ENCODE measurements at places on chromosomes 13 and 19. TPM values are rescaled to one million over a fixed set of nuclear protein-coding genes. Genes with fewer than 3 reads are reported as not detected.

DAND5 gene
- 0.19 TPM for total RNA-seq

PRTN3 gene
- total RNA-seq: not detected

VSTM1 gene
- total RNA-seq: not detected

SLC17A7 gene
- 0.18 TPM for total RNA-seq

NCCRP1 gene
- total RNA-seq: 0.61 TPM

GARIN5A gene
- 8.3 TPM for total RNA-seq

MISP gene
- 0.18 TPM for total RNA-seq

C19orf33 gene
- 13.2 TPM for total RNA-seq

CGB8 gene
- not detected for total RNA-seq

SLC8A2 gene
- 2.1 TPM for total RNA-seq

- no peak for DNase-seq
These were observed 6.0 kb downstream of the PCDH8 start for GRCh38 chr13:52842441-52842840.

DNA sequence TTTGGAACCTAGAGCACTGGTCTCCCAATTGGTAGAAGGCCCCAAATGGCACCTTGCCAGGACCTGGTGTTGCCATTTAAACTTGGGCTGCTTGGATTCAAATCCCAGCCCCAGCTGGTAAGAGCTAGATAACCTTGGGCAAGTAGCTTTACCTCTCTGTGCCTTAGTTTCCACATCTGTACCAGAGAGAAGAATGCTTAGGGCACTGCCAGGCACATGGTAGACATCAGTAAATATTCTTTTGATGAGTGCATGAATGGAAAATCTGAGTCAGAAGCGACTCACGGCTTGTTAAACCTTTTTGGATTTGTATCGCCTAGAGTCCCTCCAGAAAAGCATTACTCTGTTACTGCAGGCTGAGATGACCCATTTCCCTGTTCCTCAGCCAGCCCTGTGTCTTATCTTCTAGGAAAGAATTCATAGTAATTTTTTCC lies 90.9 kb downstream of the SIPA1L3 start:
- no peak for DNase-seq

GRCh38 chr13:98448642-98448928 lies 128.3 kb downstream of the STK24 start:
- no peak for DNase-seq

GRCh38 chr19:35641515-35642151 lies at the start of gene ETV2:
Gene ETV2 (plus strand): TSS chr19:35641745. CDS start chr19:35642461, 716 bp downstream.
- DNase-seq: peak; percentile 80

DNA sequence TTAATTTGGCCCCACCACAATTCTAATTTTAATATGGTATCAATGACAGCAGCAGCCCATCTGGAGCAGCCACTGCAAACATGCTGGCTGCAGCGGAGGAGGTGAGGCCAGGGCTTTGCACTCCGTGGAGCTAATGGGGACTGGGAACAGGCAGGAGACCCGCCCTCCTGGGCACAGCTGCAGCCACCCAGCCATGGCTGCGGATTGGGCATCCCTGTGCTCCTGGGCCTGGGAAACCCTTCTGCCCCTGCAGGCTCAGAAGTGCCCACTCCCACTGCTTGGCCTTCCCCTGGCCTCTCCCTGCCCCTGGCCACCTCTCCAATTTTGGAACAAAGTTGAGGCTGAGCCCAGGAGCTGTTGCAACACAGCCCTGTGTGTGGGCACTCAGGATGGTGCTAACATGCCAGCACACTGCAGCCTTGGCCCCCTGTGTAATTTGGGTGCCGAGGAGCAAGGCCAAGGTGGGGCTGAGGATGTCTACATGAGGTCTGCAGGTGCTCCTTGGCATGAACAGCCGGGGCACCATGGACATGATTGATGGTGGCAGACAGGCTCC lies 123.6 kb downstream of the PCDH9 start:
- DNase-seq: no peak

DNA sequence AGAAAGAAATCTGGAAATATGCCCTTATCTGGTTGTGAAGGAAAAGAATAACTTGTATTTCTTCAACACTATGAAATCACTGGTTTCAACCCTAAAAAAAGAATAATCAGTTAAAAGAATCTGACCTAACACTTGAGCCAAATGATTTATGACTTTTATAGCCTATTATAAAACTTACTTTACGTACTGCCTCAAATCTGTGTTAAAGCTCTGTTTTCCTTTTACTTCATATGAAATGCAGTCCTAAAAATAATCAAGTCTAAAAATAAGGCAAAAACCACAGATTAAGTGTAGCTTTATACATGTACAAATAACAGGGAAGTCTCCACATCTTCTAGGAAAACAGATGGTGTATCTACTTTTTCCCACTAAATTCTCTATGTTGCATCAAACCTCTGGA lies 101.3 kb downstream of the VWA8 start:
- DNase-seq: no peak

DNA sequence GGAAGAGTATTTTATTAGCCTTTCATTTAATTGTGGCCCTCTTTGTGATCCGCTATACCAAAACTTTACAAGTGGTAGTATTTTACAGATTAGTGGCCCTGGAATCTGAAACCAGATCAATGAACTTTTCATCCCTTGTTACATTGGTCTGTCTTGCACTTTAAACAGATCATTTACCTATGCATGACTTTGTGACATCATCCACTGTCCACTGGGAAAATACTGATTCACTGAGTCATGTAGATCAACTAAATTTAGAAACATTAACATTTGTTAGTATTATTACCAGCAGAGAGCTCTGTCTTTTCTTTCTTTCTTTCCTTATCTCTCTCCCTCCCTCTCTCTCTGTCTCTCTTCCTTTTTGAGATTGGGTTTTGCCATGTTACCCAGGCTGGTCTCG lies 17.5 kb downstream of the PCDH8 start:
- no peak for DNase-seq

GRCh38 chr13:43298816-43299215 lies 275.4 kb downstream of the DNAJC15 start:
- no peak for DNase-seq

DNA sequence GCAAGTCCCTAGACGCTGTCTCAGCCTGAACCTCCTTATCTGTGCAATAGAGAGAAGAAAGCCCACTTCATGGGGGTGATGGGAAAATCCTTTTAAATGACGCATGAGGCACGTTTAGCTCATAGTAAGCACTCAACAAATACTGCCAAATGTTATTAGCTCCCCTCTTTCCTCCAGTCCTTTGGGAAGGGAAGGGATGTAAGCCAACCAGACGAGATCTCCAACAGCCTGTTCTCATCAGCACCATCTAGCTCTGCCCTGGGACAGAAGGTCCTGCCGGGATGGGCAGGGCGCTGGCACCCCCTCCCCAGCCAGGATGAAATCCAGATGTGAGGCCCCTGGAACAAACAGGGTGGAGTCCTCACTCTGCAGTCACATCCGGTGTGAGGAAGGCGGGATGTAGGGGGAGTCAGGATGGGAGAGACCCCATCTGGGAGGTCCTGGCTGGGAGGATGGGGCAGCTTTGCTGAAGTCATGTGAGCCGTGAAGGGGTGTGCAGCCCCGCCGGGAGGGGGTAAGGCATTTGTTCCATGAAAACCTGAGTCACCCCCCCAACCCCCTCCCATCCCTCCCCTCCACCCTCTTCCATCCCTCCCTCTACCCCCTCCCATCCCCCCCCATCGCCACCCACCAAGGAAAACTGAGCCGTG lies 4.6 kb downstream of the S1PR2 start:
- DNase-seq: no peak

GRCh38 chr13:51820016-51820597 lies 16.1 kb upstream of the DHRS12 start:
- no peak for DNase-seq

DNA sequence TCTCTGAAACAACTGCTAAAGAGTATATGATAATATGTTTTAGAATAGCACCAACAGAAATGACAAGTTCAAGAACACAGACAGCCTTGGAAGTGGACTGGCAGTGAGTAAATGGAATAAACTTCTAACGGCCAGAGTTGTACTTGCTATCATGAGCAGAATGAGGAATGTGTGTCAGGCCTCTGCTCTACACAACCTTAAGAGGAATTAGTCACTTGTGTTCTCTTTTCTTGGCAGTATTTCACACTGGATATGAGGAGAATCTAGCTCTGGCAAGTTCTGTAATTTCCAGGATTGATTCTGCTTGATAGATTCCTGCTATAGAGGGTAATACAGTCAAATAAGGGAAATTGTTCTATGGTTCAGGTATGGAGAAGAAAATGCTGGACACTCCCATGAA lies 757.3 kb downstream of the EFNB2 start:
- DNase-seq: no peak

DNA sequence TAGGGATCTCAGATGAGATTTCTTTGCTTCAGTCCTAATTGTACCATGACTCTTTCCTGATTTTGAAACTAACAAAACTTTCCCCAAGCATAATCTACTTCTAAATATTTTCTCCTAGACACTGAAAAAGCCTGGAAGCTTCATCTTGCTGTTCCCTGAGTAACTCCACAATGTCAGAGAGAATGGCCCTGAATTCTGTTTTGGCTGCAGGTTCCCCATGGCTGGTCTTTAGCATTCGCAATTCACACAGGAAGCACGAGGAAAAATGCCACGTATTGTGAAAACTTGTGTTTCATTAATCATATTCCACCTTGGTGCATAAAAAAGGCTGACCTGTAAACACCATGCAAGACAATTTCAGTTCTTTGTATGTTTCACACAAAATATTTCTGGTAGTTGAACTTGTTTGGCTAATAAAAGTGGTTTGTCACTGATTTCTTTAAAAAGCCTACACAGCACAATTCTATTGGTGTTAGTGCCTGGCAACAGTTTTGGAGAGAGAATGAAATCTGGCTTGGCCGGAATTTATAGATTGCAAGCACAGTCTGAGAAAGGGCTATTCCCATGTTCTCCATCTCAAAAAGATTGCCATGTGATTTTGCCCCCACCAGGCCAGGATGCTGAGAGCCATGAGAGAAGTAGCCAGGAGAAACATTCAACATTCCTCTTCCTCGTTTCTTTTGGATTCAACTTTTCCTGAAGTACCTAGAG lies 367.1 kb downstream of the NDFIP2 start:
- DNase-seq: no peak

GRCh38 chr19:55559684-55560083 lies 14.3 kb upstream of the SBK3 start:
- no peak for DNase-seq

- DNase-seq: no peak
These were observed 610.7 kb downstream of the SLITRK5 start for GRCh38 chr13:88281841-88282240.

GRCh38 chr13:68124437-68125086 lies 894.4 kb upstream of the PCDH9 start:
- no peak for DNase-seq

- DNase-seq: no peak
These were observed 461.6 kb downstream of the LIG4 start for GRCh38 chr13:107753748-107754147.

- DNase-seq: no peak
These were observed 399.6 kb downstream of the DCT start for GRCh38 chr13:94079876-94080275.

DNA sequence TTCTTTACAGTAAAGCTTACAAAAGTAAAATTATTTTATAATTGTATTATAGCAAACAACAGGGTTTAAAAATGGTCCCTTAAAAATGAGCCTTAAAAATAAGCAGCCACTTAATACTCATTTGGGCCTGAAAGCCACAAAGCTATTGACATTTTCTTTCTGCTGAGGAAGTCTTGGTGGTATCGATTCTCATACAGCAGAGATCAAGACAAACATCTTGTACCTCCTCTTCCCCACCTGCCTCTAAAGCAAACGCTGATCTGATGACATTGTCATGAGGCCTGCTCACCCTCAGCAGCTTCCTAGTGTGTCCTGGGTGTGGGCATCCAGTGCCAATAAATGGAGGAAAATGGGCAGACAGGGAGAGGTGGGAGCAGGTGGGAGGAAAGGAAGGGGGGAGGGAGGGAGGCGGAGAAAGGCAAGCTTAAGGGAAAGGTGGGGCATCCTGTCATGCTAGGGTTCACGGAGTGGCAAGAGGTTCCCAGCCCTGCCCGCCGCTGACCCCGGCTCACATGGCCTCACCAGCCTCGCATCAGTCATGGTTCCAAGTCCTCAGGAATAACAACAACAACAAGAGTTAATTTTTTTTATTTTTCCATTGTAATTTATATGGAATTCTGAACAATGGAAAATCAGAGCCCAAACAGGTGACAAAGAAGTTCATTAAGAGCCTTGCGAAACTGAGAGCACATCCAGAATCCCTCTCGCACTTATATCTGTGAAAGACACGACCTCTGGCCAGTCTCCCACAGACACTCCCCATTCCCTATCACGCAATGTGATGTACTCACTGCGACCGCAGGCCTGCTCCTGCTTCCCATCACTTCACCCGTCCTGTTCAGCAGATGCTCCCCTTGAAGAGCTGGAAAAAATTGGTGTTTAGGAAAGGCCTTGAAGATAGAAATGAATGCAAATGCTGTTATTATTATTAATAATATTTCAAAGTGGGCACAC lies 15.1 kb upstream of the ATP11A start:
- DNase-seq: peak; percentile 41

DNA sequence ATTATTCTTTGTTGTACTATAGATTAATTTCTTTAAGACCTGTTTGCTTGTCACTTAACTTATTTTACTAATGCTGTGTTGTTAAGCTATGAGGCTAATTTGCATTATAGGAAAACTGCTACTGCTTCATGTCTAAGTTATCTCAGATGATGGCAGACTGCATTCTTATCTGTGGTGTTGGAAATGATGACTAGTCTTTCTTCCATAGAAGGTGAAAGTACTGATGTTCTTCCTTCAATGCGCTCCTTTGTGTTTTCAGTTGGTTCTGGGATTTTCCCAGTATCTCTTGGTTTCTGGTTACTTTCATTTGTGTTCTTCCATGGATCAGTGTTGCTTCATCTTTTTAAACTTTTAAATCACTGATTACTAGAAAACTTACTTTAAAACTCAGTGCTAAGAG lies 46.9 kb downstream of the TPP2 start:
- no peak for DNase-seq

All from endodermal cell (in vitro differentiated cells).